KBM-7 (cell line): ENCODE measurements at places on chromosomes 11 and 22.
A peak's percentile ranks its signal among the peaks of the same experiment; 100 is the strongest.

DNA sequence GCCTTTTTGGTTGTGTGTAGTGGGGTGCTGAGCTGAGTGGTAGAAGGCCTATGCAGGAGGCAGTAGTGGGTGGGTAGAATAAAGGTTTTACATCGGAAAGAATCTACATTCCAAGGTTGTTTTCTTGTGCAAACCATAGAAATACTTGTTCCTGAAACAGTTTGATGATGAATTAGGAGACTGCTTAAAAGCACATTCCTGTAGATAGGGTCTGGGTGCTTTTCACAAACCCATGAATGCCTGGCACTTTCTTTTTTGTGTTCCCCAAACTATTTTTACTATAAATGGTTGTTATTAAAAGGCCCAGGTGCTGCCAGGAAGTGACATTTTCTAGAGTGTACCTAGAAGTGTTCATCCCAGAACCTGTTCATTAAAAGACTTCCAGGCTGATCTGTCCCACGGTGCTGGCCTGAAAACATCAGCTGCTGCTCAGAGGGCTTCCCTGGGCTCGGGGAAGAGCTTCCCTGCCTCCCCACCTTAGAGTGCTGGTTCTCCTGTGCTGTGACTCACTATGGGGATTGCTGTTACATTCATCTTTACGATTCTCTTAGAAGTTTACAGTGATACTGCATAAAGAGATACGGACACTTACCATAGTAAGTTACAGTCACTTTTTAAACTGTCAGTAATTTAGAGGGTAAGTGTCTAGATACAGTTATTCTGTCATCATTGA, 27.9 kb downstream of the PPFIA1 start:
- no peak for DNase-seq

- DNase-seq: no peak
Observed at GRCh38 chr11:114713756-114714155, 35.4 kb downstream of the NXPE2 start.

- DNase-seq: no peak
Observed at GRCh38 chr22:48477031-48477721, 1350.5 kb downstream of the BRD1 start.

DNA sequence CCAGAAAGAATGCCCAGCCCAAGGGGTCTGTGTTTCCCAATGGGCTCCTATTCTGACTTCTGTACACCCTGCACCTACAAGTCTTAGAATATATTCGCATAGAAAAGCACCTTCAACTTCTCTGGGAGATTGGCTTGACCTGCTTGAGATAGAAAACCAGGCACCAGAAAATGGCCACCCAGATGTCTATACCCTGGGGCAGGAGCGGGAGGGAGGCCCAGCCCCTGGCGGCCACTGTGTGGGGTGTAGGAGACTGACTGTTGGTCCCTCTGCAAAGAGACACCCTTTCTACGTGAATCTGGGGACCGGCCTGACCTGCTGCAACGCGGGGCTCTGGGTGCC, 8.5 kb downstream of the DENND6B start:
- no peak for DNase-seq

DNA sequence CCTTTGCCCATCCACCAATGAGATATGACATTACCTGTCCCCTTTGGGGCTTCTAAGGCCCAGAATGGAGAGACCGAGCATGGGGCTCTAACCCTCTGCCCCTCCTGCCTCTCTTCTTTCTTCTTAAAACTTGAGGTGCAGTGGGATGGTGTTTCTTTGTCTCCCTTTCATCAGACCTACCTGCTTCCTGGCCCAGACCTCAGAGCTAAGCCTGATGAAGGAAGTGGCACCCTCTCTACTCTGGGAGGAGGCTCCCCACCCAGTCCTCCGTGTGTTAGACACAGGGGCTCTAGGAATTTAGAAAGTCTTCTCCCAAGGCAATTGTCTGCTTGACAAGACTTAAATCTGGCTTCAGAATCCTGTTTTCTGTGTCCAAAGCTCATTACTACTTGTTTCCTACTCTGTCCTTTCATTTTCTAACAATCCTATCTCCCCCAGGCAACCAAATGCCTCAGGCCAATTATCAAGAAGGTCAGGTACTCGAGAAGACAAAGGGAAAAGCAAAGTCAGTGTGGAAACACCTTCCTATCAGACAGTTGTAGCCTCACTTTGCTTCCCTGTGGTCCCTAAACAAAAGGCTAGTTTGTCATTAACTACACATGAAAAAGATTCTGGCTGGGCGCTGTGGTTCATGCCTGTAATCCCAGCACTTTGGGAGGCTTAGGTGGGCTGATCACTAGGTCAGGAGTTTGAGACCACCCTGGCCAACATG, 20.3 kb upstream of the PARVA start:
- no peak for DNase-seq

- DNase-seq: no peak
Observed at GRCh38 chr11:1502954-1503707, 16.6 kb upstream of the MOB2 start.

GRCh38 chr11:29265792-29266191, 751.0 kb downstream of the KCNA4 start:
- DNase-seq: no peak

GRCh38 chr11:59225017-59225416, 12.3 kb upstream of the MPEG1 start:
- no peak for DNase-seq

GRCh38 chr11:75024764-75025211, 36.1 kb downstream of the NEU3 start:
- DNase-seq: no peak

GRCh38 chr11:69674267-69674885, 777 bp downstream of the LTO1 start:
- DNase-seq: no peak

- DNase-seq: no peak
Observed at GRCh38 chr22:49645257-49645656, 182.4 kb downstream of the BRD1 start.

GRCh38 chr11:86444981-86445380, 70.3 kb downstream of the CCDC81 start:
- no peak for DNase-seq

DNA sequence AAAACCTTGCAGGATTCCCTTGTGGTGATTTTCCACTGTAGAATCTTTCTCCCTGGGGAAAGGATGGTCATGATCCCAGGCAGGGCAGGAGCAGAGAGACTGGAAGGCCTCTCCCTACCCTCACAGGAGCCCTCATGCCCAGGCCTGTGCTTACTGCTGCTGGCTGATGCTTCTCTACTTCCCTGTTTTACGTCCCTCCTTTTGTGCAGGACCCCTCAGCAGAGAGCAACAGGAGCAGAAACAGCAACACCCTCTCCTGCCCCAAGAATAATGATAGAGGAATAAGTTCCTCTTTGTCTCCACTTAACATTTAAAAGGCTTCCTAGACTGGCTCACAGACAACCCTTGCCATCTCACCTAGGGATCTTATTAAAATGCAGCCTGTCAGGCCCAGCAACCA, 3.6 kb downstream of the ISX start:
- DNase-seq: peak; percentile 8

- DNase-seq: no peak
Observed at GRCh38 chr11:68932933-68933577, 29.4 kb downstream of the IGHMBP2 start.

- DNase-seq: no peak
Observed at GRCh38 chr11:8671193-8671612, 11.3 kb downstream of the TRIM66 start.

DNA sequence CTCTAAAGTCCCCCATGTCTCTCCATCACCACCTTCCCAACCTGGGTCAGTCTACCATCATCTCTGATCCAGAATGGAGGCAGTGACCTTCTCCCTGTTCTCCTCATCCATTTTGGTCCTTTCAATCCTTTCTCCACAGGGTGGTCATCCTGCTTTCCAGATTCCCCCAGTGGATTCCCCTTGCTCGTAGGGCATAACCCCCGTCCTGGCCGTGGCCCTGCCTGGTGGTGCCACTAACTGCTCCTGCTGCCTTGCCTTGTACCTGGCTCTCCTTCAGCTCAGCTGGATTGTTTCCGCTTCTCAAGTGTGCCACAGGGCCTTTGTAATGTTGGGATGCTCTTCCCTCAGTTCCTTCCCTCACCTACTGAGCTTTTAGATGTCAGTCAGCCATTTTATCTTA, 81.6 kb downstream of the MYO7A start:
- no peak for DNase-seq

DNA sequence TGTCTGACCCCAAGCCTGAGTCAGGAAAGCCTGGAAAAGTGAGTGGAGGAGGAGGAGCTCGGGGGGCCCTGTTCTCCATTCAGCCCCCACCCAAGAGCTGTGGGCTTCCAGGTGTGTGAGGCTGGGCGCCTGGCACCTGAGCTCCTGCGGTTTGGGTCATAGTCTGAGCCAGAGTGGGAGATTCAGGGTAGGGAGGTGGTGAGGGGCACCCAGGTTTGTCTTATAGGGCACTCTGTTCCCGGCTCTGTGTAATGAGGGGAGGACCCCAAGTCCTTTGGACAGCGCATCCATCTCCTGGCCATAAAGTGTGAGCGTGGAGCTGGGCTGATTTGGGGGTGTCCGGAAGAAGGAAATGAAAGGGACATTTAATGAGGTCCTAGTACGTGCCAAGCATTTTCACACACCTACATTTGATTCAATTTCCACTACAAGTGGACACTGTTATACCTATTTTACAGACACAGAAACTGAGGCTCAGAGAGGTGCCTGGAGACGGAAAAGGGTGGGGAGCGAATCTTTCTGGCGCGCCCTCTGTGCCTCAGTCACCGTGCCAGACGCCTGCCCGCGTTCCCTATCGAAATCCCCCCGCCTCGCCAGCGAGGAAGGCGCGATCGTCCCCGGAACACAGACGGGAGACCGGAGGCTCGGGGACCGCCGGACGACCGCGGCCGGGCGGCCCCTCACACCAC, 1.2 kb downstream of the NPTXR start:
- no peak for DNase-seq
